GOT3 (cell line): ENCODE measurements at places on chromosomes 12 and 14.

GRCh38 chr12:131909752-131910219, 15.4 kb downstream of the ULK1 start:
- no peak for DNase-seq

- DNase-seq = no peak
Measured at GRCh38 chr14:63766611-63767010, 38.7 kb upstream of the SGPP1 start.

DNA sequence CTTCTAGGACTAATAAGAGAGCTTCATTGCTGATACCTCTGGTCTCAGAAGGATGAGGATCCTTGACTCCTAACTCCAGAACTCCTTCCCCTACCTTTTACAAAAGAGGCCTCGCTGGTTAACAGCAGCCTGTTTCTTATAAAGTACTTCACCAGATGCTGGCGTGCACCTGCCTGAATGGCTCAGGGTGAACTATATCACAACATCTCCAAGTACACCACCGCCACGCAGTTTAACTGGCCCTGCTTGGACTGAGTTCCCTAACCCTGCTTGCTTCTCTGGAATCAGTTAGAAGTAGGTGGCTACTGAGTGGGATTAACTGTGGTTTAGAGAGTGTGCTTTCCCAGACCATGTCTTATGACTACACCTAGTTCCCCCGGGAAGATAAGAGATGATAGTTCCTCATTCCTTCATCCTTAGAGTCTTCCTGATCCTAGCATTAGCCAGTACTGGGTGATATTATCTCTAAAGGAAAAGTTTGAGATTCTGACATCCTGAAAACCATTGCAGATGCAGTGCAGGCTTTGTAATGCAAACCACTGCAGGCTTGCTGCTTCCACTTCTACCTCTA, 3.0 kb downstream of the FOXJ2 start:
- no peak for DNase-seq

DNA sequence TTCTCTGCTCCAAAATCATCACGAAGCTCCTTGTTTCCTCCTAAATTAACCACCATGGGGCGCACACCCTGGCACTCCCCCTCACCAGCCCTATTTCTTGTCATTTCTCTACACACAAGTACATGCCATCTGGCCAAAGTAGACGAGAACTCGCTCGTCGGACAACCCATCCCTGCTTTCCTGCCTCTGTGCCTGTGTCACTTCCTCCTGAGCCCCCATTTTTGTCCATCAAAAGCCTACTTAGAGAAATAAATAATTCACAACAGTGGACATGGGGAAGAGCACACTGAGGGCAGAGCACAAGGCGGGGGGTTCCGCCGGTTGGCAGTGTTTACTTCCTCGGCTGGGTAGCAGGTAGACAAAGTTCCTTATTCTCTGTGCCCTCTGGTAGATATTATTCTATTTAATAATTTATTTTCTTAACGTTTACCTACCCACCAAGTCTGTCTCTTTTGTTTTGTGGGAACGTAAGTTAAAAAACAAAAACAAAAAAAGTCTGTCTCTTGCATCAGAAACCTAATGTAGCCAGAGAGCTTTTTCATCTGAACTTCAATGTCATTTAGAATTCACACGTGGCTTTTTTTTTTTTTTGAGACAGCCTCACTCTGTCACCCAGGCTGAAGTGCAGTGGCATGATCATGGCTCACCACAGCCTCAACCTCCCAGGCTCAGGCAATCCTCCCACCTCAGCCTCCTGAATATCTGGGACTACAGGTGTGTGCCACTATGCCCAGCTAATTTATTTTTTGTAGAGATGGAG, 6.0 kb downstream of the VPS37B start:
- no peak for DNase-seq

GRCh38 chr12:106229036-106229591, 18.7 kb downstream of the CKAP4 start:
- DNase-seq = no peak

GRCh38 chr12:124398578-124399227, 103.8 kb downstream of the RFLNA start:
- DNase-seq = no peak

- no peak for DNase-seq
Measured at GRCh38 chr14:84336433-84336832, 1193.5 kb upstream of the FLRT2 start.

DNA sequence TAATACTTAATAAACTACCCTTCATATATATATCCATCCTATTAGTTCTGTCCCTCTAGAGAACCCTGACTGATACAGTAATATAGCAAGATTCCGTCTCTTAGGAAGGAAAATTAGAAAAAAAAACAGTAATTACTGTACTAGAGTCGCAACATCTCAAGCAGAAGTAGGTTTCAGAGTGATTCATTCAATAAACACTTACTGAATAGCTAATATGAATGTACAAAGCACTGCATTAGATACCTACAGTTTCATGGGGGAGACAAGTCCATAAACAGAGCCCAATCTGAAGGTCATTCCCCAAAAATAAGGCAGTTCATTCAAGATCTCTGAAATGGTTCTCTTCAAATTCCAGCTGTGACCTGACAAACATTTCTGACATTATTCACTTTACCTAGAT, 9.9 kb downstream of the CERS5 start:
- DNase-seq = no peak

GRCh38 chr14:105485739-105486162, 935 bp upstream of the CRIP1 start:
- no peak for DNase-seq

DNA sequence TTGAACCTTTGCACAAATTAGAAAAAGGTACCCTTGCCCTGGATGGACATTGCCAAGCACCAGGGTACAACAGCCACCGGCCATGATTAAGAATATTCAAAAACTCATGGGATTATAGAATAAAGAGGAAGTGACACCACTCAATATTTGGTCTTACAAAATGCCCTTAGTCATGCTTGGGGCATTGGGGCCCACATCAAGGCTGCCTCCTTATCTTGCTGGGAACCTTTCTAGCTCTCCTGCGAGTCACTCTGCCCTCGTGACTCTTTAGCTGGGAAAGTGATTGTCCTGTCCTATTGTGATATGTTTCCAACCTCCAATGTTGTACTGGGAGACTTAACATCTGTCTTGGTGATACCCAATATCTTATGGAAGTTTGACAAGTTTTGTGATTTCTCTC, 57.8 kb downstream of the GTF2A1 start:
- DNase-seq = no peak

GRCh38 chr14:102606296-102606695, 13.8 kb downstream of the RCOR1 start:
- DNase-seq = no peak

DNA sequence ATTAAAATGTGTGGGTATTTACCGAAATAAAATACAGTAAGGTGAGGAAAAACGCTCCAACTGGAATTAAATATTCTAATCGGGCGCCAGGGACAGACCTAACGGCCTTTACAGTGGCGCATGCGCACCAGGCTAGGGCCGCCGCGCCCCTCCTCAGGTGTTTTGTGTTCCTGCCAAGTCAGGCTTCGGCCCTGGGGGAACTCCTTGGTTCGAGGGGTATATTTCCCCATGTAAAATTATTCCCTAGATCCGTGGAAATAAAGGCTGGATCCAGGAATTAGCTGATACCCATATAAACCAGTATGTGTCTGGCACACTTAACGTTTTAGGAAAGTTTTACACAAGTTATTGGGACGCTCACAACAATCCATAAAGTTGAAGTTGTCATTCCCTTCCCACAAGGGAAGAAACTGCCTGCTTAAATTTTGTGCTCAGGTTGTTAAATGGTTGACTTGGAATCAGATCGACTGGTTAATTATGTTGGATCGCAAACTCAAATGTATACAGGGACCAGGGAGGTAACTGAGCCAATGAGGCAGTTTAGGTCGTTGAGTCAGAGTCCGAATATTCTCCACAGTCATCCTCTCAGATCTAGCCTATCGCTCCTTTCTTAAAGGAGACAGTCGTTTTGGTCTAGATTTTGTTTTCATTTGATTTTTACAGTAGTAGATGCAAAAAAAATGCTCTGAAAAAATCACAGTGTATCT, 621 bp upstream of the ANAPC7 start:
- DNase-seq = peak; percentile 29
